ENCODE measurements at places on chromosomes 5 and 9.

DNA sequence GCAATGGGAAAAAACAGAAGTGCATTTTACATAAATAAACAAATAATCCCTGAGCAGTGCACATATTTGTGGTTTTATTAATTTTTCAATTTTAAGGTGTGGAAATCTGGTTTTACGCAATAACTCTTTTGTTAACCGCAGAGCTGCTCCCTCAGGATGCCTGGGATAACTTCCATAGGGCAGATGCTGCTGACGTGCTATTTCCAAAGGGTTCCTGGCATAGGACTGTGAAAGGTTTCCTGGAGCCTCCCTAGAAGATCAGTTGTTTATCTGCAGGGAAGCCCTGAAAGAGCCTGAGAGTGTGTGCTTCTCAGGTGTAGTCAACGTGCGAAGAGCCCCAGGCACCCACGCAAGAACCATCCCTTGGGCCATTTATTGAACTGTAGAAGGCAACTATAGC is 443.5 kb downstream of the PLK2 start:
- DNase-seq = no peak

DNA sequence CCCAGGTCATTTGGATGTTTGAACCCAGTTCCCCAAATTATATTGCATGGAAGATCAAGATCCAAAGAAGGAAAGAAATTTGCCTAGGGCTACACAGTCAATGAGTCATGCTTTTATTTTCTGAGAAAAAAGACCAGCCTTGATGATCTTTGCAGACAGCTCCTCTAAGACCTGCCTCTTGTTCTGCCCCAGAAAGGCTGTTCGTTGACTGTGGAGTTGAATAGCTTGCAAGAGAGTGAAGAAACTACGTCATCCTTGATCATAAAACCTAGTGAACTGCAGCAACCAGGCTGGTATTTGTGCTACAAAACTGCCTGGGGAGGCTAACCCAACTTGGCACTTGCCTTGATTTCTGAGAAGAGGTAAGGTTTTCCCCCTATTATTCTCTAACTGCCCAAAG is 263.9 kb downstream of the PAPPA start:
- DNase-seq = no peak

GRCh38 chr5:15690611-15691010 is 190.6 kb downstream of the FBXL7 start:
- no peak for DNase-seq

DNA sequence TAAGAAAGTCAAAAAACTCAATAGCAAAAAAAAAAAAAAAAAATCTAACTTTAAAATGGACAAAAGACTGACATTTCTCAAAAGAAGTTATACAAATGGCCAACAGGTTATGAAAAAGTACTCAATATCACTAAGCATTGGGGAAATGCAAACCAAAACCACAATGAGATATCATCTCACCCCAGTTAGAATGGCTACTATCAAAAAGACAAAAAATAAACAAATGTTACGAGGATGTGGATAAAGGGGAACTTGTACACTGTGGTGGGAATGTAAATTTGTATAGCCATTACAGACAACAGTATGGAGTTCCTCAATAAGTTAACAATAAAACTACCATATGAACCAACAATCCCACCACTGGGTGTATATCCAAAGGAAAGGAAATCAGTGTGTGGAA is 37.2 kb downstream of the ENC1 start:
- no peak for DNase-seq

- DNase-seq = no peak
Observed at GRCh38 chr9:133493845-133494540, 15.1 kb upstream of the SLC2A6 start.

All from WERI-Rb-1 (cell line).